Stimulated activated CD8-positive, alpha-beta memory T cell treated with anti-CD3 and anti-CD28 coated beads, Interleukin-2, amount 100 ng/mL, for 48 hours (primary cell): ENCODE measurements at places on chromosomes 13 and 19.
A peak's percentile ranks its signal among the peaks of the same experiment; 100 is the strongest.

DNA sequence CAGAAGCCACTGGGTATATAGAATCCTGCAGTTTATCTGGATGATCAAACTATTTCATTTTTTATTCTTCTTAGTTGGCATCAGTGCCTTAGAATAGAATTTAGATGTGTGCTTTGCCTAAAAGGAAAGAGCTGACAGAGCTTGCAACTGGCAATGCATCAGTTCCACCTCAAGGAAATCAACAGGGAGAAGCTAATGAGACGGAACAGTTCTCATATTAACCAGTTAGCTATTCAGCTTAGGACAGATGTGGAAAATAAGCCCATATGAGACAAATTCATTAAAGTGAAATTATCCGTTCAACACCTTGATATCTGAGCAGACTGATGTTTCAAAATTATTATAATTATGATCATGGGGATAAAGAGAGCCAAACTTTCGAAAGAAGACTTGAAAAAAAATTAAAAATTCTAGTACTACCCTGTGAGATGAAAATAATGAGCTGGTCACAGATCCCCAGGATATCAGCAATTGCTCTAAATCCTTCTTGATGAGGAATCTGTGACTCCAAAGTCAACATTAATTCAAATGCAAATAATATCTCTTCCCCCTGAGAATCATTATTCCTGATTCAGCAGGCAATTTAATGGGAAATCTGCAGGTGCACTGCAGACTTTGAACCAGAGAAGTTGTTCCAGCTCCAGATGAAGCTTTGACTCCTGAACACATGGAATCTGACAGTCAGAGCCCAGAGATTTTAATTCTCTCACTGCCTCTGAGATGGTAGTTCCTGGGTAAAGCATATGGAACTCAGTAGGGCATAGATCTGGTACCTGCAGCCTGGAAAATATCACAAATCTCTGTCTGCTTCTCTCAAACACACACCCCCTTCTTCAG lies 486.8 kb downstream of the FOXO1 start:
- no peak for DNase-seq

GRCh38 chr13:49058761-49059160 lies 83.0 kb downstream of the FNDC3A start:
- DNase-seq, result no peak

GRCh38 chr13:109795011-109795410 lies 8.6 kb upstream of the IRS2 start:
- no peak for DNase-seq

- no peak for DNase-seq
Observed at GRCh38 chr13:66659286-66659685, 570.9 kb downstream of the PCDH9 start.

GRCh38 chr19:39843919-39844793 lies 2.0 kb downstream of the FBL start:
- DNase-seq, result no peak

DNA sequence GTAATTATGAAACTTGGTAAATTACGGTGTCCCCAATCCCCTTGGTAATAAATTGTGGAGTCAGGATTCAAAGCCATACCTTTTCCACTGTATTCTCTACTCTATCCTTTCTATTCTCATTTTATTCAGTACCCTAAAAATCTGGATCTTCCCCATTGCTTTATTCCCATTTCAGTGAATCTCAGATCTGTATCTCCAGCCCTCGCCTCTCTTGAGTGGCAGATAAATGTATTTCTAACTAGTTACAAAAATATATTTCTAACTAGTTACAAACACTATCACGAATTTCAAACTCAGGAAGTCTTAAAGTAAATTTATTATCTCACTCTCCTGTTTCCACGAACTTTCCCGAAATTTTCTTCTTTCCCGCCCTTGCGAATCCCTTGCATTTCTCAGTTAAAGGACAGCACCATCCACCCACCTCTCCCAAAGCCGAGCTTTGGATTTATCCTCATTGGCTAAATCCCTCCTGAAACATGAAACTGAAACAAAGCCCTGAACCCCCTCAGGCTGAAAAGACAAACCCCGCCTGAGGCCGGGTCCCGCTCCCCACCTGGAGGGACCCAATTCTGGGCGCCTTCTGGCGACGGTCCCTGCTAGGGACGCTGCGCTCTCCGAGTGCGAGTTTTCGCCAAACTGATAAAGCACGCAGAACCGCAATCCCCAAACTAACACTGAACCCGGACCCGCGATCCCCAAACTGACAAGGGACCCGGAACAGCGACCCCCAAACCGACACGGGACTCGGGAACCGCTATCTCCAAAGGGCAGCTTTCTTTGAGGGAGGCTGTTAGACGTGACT lies 164.3 kb upstream of the PABPC3 start:
- DNase-seq, result no peak

DNA sequence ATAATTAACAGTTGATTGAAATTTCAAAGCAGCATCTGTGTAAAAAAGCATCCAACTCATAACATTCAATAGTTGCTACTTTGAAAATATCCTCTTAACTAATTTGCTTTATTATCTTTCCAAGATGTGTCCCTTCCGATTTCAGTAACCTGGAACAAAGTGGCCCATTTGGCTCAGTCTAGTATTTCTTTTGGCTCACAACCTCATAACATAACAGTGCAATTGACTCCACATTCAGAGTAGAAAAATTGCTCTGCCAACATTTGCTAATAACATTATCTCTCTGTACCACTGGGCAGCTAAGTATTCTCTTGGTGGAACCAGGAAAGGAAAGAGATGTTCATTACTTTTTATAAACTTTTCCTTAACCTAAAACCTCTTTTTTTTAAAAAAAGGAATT lies 571.1 kb upstream of the ARGLU1 start:
- no peak for DNase-seq

GRCh38 chr13:75797719-75798118 lies 161.6 kb downstream of the LMO7 start:
- no peak for DNase-seq

DNA sequence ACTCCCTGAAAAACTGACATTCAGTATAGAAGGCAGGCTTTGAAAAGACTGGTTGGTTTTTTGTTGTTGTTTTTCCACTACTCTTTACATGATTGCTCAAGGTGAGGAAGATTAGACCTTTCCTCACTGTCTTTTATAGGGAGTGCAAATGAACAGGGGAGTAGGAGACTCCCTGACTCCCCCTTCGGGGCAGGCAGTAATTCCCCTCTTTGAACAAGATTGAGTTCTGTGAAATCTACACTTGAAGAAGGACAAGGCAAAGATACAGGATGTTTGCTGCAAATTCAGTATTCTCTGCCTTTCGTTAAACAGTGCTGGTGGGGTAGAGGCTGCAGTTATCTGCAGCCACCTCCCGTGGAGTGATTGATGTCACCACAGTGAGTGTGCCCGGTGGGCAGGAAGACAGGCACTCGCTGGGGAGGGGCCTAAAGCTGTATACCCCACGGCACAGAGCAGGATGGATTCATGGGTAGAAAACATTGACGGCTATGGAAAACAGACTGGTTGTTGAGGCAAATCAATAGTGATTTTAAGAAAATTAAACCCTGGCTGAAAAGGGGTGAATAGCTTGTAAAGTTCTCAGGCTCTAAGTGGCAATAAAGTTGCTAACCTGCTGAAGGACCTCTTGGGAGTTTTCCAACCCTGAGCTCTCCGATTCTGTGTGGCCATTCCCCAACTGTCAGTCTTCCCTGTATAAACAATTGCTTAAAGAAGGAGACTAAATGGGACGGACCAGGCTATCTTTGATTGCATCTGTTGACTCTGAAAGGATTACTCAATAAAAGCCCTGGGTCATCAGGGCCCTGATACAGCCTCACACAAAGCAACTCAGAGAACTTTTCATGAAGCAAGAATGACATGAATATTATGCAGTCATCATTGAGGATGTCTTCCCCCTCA lies 308.3 kb downstream of the TBC1D4 start:
- DNase-seq, result no peak

GRCh38 chr13:111512707-111513106 lies 192.3 kb downstream of the TEX29 start:
- DNase-seq, result no peak

GRCh38 chr19:58033741-58034476 lies at the start of gene ZSCAN1:
Gene ZSCAN1, plus strand, starts transcription at chr19:58034025. Its CDS starts 3,812 bp downstream, at chr19:58037837.
- DNase-seq, result peak; percentile 19

GRCh38 chr13:38202740-38203139 lies 146.9 kb upstream of the UFM1 start:
- DNase-seq, result no peak

- no peak for DNase-seq
Observed at GRCh38 chr19:53130506-53130905, 2.2 kb downstream of the ZNF415 start.

GRCh38 chr13:110344320-110344719 lies 37.2 kb downstream of the COL4A2 start:
- no peak for DNase-seq

DNA sequence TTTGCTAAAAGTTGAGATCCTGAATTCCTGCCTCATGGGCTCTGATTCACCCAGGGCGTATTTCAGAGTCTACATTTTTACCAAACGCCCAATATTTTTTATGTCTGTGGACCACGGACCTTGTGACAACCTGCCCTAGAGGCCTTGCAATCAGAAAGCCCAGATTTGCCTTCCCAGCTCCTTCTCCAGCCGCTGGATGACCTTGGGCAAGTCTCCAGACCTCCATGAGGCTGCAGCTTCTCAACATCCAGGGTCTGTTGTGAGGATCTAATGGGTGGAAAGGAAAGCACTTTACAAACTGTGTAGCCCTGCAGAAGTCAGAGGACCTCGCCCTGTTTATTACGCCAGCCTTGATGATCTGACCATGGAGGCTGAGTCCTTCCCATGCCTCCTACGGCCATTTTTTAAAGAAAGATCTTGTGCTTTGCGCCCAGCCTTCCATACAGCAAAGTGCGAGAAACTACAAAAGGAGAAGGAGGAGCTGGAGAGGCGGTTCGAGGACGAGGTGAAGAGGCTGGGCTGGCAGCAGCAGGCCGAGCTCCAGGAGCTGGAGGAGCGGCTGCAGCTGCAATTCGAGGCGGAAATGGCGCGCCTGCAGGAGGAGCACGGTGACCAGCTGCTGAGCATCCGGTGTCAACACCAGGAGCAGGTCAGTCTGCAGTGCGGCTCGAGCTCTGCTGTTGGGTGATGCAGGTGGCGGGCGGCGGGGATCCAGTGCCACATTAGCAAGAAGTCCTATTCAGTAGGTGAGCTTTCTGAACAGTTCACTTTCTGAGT lies 115.6 kb downstream of the SLC7A1 start:
- no peak for DNase-seq

GRCh38 chr13:51262501-51263211 lies 40.5 kb downstream of the FAM124A start:
- DNase-seq, result no peak

DNA sequence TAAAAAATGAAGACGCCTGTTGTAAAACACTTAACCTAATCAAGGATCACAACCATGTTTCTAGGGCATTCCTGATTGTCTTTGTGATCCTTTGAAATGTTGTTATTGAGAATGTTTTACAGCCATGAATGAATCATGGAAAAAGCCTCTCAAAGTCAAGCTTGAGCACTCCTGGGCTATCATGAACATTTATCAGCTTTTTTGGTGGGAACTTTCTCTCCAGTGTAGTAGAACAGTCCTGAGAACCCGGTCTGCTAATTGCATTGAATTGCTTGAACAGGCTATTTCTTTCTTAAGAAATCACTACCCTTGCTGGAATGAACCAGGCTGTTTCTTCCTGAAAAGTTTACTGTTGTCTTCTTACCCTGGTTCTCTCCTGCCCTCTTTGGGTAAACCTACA lies 516.5 kb downstream of the FGF9 start:
- DNase-seq, result no peak

- no peak for DNase-seq
Observed at GRCh38 chr19:1397838-1398237, 3.5 kb downstream of the GAMT start.

- no peak for DNase-seq
Observed at GRCh38 chr19:408902-409515, at the start of gene C2CD4C. Gene C2CD4C, minus strand, starts transcription at chr19:409147. Its CDS starts 786 bp downstream, at chr19:408361.

DNA sequence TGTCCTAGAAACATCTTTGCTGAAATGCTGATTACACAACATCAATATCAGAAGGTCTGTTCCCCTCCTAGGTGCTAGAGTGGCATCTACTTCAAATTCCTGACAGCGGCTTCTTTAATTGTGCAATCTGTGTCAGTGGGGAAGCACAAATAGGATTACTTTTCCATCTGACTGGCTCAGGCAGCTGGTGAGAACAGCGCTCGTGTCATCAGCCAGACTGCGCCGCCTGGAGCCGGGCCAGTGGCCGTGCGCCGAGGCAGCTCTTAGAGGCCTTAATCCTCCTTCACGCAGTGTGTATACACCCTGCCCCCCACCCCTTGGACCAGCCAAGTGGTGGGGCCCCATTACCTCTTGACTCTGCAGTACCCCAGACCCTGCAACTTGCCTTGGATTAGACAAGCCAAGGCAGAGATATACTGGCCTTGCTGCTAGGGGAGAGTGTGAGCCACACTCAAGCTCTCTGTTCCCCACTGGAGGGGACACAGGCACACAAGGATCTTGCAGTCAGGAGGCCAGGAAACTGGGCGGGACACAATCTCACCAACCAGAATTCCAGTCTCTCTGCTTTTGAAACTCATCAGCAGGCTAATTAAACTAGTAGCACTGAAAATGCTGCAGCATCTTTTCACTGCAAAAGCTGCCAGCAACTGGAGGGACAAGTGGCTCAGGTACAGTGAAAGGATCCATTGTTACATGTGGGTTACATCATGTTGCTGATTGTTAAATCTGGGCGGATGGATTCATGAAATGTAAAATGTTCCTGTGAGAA lies 48.9 kb upstream of the EPHX3 start:
- DNase-seq, result no peak

DNA sequence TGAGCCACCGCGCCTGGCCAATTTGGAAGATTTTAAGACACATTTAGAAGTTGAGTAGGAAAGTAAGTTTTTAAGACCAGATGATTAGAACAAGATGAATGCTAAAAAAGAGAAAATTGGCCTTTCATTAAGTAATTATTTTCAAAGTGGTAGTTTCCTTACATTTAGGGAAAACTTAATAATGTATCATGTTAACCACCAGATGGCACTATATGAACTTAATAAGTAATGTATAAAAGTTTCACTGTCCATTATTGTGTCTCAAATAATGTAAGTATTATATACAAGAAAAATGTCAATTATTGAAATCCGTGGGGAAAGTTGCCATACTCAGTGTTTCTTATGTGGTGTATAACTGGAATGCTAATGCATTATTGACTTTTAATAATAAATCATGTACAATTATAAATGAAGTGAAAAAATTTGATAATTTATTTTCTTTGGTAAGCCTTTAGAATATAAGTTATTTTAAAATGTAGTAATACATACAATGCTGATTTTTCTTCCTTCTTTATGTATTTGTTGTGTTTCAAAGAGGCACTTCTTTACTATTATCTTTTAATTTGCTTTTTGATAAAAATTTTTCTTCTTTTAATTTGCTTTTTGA lies 29.2 kb downstream of the COG6 start:
- no peak for DNase-seq
